C1 segment of cervical spinal cord (tissue), 14 donors: ENCODE measurements at places on chromosomes 4 and X.

GRCh38 chrX:83469551-83469950 lies 38.5 kb upstream of the POU3F4 start:
- DNase-seq: no peak

DNA sequence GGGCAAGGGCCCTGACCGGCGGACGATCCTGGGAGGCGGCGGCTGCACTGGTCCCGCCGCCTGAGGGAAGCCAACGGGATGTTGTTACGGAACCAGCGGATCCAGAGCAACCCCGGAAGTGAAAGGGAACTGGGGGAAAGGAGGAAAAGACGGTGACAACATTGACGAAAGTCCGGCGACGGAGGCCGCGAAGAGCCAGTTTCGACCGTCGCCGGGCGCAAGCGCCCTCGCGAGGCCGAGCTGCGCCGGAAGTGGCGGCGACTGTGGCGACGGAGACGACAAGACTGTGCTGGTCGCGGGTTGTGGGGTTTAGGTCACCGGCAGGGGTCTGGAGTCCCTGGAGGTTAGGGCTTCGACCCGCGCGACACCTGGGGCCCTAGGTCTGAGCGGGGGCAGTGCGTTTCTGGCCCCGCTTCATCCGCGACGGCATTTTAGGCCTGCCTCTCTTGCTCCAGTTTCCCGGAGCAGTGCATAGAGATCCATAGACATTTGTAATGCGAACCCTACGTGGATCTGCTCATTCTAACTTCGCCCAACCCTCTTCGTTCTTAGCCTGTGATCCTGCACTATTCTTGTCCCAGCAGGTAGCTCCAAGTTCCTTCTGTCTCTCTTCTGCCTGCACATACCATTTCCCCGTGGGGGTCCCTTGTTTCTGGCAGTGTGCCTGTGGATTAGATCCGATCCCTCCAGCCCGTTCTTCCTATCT lies at the start of gene BOD1L1:
Gene BOD1L1, minus strand, starts transcription at position 120 of the 706 bp plus-strand sequence. CDS start 138 bp downstream, outside the sequence.
- peak; percentile 57 for DNase-seq

DNA sequence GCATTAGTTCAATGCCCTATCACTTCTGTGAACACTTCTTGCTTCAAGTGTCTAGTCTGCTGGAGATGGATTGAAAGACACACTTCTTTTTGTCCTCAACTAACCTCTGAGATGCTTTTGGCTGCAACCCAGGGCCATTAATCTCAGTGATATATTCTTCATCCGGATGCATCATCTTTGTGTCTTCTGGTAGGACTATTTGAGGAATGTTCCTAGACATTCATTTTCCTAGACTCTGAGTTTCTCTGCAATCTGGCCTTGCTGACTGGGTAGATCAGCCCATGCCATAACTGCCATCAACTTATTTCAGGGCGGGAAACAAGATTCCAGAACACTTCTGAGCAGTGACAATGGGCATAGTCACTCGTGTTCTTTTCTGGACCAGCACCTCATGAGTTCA lies 329.4 kb downstream of the PDGFC start:
- DNase-seq: no peak

DNA sequence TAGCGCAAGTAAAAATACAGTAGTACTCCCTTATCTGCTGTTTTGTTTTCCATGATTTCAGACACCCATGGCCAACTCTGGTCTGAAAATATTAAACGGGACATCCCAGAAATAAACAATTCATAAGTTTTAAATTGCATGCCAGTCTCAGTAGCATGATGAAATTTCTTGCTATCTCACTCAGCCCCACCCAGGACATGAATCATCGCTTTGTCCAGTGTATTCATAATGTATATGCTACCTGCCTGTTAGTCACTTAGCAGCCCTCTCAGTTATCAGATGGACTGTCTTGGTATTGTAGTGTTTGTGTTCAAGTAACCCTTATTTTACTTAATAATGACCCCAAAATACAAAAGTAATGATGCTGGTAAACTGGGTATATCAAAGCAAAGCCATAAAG lies 158.2 kb upstream of the DDIT4L start:
- DNase-seq: no peak

GRCh38 chr4:3353752-3354454 lies 61.1 kb downstream of the RGS12 start:
- DNase-seq: no peak

GRCh38 chr4:182320092-182320491 lies 76.9 kb downstream of the TENM3 start:
- no peak for DNase-seq
